ENCODE measurements at places on chromosomes 7 and 10.

GRCh38 chr7:101294039-101294831, 27.4 kb downstream of the IFT22 start:
- DNase-seq = no peak

DNA sequence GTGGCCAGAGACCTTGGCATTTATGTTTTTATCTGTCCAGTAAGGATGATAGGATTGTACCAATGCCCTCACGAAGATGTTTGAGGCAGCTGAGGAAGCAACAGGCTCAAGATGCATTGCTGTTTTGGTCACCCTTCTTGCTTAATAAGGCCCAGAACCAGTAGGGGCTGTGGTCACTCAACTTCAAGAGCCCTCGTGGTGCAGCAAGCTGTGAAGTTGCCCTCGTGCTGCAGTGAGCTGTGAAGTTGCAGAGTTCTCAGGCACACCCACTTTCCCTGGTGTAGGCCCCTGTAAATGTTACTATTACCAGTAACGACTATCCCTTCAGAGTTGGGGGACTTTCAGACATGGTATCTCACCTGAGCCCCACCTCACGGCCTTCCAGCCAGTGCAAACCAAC, 207.6 kb upstream of the LYZL1 start:
- no peak for DNase-seq

DNA sequence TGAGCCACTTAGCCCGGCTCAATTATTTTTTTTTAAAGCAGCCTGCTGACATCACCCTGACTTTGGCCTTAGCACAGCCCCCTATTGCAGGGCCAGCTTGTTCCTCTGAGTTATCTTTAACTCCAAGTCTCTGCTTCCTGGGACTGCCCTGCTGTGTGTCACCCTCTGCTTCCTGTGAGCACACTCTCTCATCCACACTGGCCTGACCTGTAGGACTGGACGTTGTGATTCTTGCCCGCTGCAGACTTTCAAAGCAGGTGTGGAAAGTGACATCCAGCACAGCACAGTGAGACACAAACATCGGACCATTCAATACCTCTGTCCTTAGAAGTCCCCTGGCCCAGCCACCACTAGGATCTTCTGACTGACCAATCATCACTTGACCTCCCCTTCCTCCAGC, 26.4 kb upstream of the HSPA12A start:
- DNase-seq = no peak

GRCh38 chr10:87093632-87094372, 841 bp downstream of the GLUD1 start:
- peak; percentile 65 for DNase-seq

DNA sequence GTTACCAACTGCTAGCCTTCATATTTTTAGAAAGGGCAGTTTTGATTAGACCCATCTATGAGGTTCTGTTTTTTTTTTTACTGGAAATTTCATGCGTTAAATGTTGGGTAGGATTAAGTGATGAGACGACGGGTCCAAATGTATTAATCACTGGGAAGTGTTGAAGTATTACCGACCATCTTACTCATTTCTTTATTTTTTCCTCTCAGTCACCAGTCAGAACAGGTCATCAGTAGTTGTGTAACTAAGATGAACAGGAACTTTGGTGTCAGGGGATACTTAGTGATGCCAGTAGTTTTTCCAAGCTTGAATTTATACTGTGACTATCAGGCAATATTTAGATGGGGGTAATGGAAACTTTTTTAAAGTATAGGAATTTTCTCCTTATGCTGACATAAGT, 14.2 kb downstream of the TFAM start:
- no peak for DNase-seq

DNA sequence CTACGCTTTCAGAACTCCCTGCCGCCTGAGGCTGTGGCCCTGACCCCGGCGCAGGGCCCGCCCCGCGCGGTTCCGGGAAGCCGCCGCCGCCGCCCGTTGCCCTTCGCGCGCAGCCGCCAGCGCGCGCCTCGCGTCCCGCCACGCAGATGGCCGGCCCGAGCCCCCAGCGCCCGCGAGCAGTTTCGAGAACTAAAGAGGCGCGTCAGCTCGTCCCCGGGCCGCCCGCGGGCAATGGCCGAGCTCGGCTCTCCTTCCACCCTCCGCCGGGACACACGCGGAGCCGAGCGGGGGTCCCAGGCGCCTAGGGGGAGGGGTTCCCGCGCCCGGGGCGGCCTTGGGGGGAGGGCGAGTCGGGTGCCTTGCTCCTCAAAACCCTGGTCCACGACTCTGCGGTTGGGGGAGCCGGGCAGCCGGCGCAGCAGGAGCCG, 1.8 kb downstream of the HNRNPF start:
- peak; percentile 60 for DNase-seq

GRCh38 chr7:80977751-80978150, 58.9 kb upstream of the SEMA3C start:
- DNase-seq = no peak

DNA sequence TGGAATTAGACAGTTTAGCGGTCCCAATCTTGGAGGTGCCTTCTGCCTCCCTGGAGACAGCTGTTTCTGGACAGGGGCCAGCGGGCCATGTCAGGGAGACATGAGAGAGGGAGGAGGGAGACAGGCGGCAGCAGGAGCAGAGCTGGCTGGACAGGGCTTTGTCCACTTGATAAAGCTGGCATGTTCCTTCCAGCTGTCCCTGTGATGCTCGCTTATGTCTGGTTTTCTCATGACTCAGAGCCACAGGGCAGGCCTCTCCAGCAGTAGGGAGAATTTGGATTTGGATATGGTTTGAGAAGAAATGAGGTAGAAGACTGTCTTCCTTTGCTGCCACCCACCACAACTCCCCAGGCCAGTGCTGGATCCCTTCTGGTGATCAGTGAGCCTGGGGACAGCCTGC, 51.7 kb upstream of the SORCS3 start:
- no peak for DNase-seq

GRCh38 chr7:25739143-25739542, 412.9 kb upstream of the NFE2L3 start:
- DNase-seq = no peak

DNA sequence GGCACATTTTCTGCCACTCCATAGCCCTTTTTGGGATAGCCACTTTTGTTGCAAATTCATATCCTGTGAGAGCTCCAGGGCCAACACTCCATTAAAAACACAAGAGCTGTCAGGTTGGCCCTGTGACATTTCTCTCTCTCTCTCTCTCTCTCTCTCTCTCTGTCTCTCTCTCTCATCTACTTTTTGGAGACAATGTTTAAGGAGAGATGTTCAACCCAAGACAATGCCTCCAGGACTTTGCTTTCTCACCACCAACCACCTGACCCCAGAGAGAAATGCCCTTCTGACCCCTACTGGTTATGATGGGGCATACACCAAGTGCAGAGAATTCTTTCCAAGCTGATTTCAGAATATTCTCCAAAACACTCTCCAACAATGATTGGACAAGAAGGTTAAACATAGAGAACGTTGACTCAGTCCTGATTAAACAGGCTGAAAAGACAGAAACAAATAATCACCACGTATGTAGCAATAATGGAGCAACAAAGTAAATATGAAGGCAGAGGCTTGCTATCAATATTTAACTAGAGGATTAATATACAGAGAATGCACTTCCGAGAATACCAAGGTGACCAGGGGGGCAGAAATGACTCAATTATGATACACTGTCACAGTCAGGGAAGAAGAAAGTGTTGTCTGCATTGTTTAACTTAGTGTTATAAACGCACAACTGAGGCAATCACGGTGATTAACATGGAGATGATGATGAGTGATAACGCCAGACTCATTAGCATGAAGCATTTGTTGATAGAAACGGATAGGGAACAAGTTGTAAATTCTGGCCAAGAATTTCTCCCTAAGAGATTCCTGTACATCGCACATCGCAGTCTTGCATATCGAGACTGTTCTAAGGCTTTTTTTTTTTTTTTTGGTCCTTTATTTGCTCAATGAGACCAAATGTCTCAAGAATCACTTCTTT, 178.5 kb downstream of the NRP1 start:
- DNase-seq = no peak

DNA sequence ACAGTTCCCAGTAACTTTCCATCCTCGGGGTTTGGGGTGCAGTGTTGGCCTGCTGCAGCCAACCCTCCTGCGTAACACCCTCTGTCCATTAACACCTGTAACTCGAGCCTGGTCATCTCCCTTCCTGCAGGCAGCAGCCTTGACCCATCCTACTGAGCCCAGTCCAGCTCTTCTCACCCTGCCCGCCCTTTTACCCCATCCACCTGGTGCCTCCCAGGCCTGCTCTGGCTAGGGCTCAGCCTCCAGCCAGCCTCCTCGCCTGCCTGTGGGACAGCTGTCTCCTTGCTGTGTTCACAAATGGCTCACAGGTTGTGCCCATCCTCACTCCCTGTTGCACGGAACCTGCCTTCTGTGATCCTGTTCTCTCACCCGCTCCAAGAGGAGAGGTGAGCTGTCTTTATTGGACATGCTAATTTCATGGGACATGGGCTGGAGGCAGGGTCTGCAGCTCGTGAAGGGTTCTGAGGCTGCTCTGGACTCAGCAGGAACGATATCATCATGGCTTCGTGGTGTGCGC, 277.2 kb upstream of the TCERG1L start:
- no peak for DNase-seq

GRCh38 chr7:48171202-48171601, at the start of gene ABCA13:
Gene ABCA13 (plus strand): TSS chr7:48171458. CDS start chr7:48171484, 26 bp downstream.
- no peak for DNase-seq

GRCh38 chr10:74500816-74501215, 325.6 kb upstream of the KAT6B start:
- DNase-seq = no peak

DNA sequence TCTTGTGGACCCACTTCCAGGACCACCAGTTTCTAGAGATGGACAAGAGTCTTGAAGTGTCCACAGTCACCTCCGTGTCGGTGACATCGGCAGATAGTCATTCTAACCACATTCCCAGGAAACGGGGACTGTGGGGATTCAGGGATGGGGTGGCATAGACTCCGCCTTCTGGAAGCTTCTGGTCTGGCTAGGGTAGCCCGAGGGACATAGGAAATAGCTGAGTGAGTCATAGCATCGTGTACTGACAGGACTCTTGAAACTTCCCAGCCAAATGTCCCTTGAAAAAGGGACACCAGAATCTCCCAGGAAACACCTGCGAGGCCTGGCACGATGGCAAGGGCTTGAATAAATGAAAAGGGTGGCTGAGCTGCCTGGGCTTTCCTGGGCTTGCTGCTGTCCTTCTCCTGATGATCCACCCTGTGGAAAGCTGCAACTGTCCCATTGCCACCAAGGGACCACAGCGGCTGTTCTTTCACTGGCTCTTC, 84.1 kb upstream of the LRRC4 start:
- DNase-seq = no peak

GRCh38 chr10:15067154-15067553, 21.4 kb downstream of the ACBD7 start:
- no peak for DNase-seq

- DNase-seq = no peak
Measured at GRCh38 chr7:100446040-100446439, 9.7 kb upstream of the PPP1R35 start.

DNA sequence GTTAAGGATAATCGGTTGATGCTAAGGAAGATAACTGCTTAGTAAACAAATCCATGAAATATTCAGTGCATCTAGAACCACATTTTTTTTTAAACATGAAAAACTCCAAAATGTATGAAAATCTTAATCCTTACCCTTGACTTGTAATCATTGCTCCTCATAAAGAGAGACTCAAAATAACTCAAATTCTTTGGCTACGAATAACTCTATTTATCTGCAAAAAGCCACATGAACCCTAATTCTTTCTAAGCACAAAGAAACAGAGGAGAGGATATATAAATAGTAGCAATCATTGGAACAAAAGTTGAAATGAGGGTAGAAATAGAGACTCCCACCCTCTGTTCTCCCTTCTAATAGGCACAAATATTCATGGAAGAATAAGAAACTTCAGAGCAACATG, 40.2 kb downstream of the ANK3 start:
- DNase-seq = no peak

- no peak for DNase-seq
Measured at GRCh38 chr10:46317370-46317769, 30.6 kb downstream of the ANTXRL start.

Measured in stimulated activated CD4-positive, alpha-beta T cell treated with anti-CD3 and anti-CD28 coated beads, Interleukin-2, amount 100 ng/mL, for 48 hours (primary cell).